ENCODE measurements at places on chromosomes 5 and 9.

GRCh38 chr9:75072895-75073294 lies 15.1 kb downstream of the NMRK1 start:
- no peak for DNase-seq

DNA sequence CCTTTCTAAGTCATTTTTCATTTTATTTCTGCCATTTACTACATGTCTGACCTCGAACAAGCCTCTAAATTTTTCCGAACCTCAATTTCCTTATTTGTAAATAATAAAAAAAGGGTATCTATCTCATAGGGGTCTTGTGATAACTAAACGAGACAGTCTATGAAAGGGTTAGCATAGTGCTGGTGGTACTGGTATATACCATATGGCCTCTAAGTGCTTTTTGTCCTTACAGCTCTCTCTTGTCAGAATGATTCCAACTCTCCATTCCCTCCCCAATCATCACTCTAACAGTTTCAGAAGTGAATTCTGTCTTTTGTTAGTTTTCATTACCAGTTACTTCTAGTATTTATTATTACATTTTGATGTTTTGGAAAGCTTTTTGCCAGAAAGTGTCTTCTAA lies 85.5 kb upstream of the ACTBL2 start:
- DNase-seq = no peak

- no peak for DNase-seq
Measured at GRCh38 chr5:54463713-54464112, 8.2 kb downstream of the HSPB3 start.

GRCh38 chr9:125878164-125878631 lies 131.0 kb downstream of the PBX3 start:
- DNase-seq = peak; percentile 84

- DNase-seq = no peak
Measured at GRCh38 chr5:56692359-56693219, 122.8 kb upstream of the MAP3K1 start.

- DNase-seq = no peak
Measured at GRCh38 chr5:17436350-17436749, 61.7 kb upstream of the TAF11L2 start.

GRCh38 chr5:112293587-112293986 lies 125.5 kb downstream of the EPB41L4A start:
- no peak for DNase-seq

- no peak for DNase-seq
Measured at GRCh38 chr5:132483101-132483500, 7.5 kb downstream of the IRF1 start.

DNA sequence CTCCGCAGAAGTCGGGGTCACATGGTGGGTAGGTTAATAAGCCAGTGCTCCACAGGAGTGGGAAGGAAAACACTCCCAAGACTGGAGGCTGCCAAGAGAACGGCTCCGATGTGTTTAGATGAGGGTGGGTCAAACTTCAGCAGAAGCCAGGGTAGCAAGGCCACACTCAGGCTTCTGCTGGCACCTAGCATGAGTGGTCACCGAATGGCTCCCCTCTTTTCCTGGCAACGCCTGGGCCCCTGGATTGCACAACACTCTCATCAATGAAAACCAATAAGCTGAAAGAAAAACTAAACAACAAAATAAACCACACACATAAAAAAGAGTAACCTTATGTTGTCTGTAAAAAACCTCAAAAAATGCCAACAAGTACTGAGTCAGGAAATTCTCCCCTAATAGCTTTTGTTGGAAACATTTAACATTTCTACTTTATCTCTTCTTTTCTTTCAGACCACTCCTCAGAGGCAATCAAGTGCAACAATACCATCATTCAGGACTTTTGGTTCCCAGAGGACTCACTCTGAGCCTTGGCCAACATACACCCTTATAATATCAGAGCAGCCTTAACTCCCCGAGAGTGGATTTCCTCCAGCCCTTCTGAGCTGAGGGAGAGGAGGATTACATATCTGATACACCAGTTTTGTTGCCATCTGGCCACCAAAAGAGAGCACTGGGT lies 279.9 kb downstream of the ENC1 start:
- DNase-seq = no peak
